ENCODE measurements at places on chromosomes 16 and 17. TPM values are rescaled to one million over a fixed set of nuclear protein-coding genes. Genes with fewer than 3 reads are reported as not detected.

The TM4SF5 gene
- total RNA-seq = not detected

GRCh38 chr17:82599674-82600661 lies 48.3 kb downstream of the WDR45B start:
- DNase-seq = no peak
- H3K4me1 ChIP-seq = peaks cover 12% of the 10 kb centered on the region
- H3K36me3 ChIP-seq = no peaks in the 10 kb centered on the region
- no peaks in the 10 kb centered on the region for H3K27me3 ChIP-seq
- H3K4me3 ChIP-seq = no peak overlapping the region

GRCh38 chr17:74935048-74935447 lies 650 bp upstream of the OTOP3 start:
- no peaks in the 10 kb centered on the region for H3K36me3 ChIP-seq
- DNase-seq = no peak
- no peak overlapping the region for H3K4me3 ChIP-seq
- no peaks in the 10 kb centered on the region for H3K4me1 ChIP-seq

- H3K4me1 ChIP-seq = peaks cover 27% of the 10 kb centered on the region
- H3K27me3 ChIP-seq = no peaks in the 10 kb centered on the region
- no peaks in the 10 kb centered on the region for H3K36me3 ChIP-seq
- DNase-seq = peak; percentile 46
- no peak overlapping the region for H3K4me3 ChIP-seq
- H3K27ac ChIP-seq = no peak overlapping the region
Observed at GRCh38 chr16:85089525-85089924, 22.7 kb downstream of the CIBAR2 start.

DNA sequence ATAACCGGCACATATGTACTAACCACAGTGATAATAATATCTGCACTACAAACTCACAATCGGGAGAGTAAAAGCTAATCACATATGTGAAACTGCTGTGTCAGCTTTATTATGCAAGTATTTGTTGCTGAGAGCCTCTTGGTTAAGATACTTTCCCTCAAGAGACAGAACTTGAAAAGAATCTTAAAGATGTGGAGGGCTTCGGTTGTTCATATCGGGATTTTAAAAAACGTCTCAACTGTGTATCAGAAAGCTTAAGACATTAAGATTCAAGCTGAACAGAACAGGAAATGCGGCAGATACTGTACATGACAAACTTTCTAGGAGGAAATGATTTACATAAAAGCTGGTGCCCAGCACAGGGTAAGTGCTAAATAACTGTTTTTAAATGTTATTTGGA lies 27.5 kb upstream of the HLF start:
- peaks cover 5% of the 10 kb centered on the region for H3K4me1 ChIP-seq
- H3K4me3 ChIP-seq = no peak overlapping the region
- H3K27ac ChIP-seq = peak overlapping the region; percentile 3
- no peak for DNase-seq
- H3K27me3 ChIP-seq = no peaks in the 10 kb centered on the region
- no peaks in the 10 kb centered on the region for H3K36me3 ChIP-seq

The MYH1 gene
- 0.05 TPM for total RNA-seq

GRCh38 chr16:76818606-76819181 lies 372.3 kb upstream of the MON1B start:
- no peak overlapping the region for H3K27ac ChIP-seq
- no peak overlapping the region for H3K4me3 ChIP-seq
- no peak for DNase-seq
- no peaks in the 10 kb centered on the region for H3K27me3 ChIP-seq
- no peaks in the 10 kb centered on the region for H3K4me1 ChIP-seq

The FBXO39 gene
- 0.17 TPM for total RNA-seq

DNA sequence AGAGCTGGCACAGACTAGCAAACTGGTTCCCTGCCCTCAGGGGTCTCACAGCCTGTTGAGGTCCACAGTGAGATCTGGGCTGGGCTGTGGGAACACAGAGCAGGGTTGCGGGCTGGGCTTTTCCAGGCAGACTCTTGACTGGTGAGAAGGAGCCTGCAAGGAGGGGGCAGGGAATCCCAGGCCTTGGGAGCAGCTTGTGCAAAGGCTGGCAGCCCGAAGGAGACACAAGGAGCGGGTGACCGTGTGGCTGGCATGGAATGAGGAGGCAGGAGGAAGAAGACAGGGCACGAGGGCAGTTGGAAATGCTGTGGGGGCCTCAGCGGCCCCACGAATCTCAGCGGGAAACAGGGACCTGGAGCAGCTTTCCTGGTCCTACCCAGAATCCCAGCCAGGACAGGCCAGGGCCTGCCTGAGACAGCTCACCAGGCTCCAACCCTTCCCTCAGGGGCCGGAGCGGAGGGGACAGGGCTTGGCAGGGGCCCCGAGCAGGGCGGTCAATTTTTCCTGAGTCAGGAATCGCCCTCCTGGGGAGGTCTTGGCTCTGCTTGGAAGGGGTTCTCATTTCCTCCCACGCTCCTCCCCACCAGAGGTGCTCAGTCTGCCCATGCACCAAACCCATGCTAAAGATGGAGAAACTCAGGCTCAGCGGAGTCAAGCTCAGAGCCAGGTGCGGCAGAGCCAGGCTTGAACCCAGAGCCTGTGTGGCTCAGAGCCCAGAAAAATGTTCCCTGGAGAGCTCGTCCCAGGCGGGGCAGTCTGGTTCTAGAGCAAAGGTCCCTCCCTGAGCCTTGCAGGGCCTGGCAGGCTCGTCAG lies 9.2 kb upstream of the SNN start:
- peaks cover 3% of the 10 kb centered on the region for H3K4me1 ChIP-seq
- H3K4me3 ChIP-seq = no peak overlapping the region
- no peak overlapping the region for H3K27ac ChIP-seq
- no peaks in the 10 kb centered on the region for H3K27me3 ChIP-seq

GRCh38 chr16:65386672-65387071 lies 264.8 kb upstream of the CDH11 start:
- no peak overlapping the region for H3K27ac ChIP-seq
- H3K4me3 ChIP-seq = no peak overlapping the region
- H3K27me3 ChIP-seq = no peaks in the 10 kb centered on the region
- no peaks in the 10 kb centered on the region for H3K4me1 ChIP-seq

The CCL17 gene
- 1.1 TPM for total RNA-seq

The KCNJ16 gene
- 0.38 TPM for total RNA-seq

The FOXL1 gene
- total RNA-seq = 0.99 TPM

DNA sequence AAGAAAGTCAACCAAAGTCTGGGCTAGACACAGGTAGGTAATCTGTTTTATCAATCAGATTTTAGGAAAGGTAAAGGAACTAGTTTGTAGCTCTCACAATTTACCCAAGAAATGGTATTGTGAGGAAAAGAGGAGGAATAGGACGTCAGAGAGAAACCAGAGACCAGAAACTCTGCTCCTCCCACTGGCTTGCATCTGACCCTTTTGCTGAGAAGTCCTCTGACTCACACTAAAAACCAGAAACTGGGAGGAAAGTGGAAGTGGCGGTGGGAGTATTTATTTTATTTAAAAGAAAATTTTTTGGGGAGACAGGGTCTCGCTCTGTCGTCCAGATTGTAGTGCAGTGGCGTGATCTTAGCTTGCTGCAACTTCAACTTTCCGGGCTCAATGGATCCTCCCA lies 38.0 kb upstream of the MNT start:
- no peaks in the 10 kb centered on the region for H3K27me3 ChIP-seq
- H3K4me1 ChIP-seq = no peaks in the 10 kb centered on the region
- peak overlapping the region; percentile 17 for H3K27ac ChIP-seq
- H3K36me3 ChIP-seq = no peaks in the 10 kb centered on the region
- no peak overlapping the region for H3K4me3 ChIP-seq
- DNase-seq = no peak

DNA sequence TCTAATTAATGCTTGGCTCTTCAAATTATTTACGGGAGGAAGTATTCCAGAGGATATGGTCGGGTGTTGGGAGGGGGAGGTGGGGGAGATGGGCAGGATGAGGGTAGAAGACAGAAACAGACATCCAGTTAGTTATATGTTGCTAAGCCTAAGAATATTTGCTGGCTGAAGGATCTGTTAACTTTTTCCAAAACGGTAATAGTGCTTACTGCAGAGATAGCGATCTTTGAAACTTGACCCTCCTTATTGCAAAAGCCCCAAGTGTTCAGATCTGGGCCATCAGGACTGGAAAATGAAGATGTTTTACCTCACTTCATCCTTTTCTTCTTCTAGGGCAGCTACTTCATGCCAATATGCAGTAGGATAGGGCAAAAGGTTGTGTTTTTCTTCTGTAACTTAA lies 27.0 kb upstream of the MMD start:
- DNase-seq = no peak
- no peaks in the 10 kb centered on the region for H3K36me3 ChIP-seq
- peaks cover 13% of the 10 kb centered on the region for H3K4me1 ChIP-seq
- H3K27ac ChIP-seq = no peak overlapping the region

DNA sequence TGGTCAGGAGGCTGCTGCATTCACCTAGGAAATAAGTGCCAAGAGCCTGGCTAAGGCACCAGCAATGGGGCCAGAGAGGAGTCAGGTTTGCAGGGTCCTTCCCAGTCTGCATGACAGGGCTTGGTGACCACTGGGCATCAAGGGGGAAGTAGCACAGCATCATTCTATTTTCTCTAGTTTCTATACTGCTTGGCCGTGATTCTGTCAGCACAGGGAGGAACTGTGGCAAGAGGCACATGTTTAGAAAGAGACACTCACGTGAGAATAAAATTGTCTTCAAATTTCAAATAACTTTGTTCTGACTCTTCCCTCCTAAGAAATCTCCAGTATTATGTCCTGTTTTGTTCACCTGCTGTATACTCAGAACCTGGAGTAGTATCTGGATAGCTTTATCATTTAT lies 37.8 kb downstream of the ERN1 start:
- peaks cover 4% of the 10 kb centered on the region for H3K4me1 ChIP-seq
- no peak overlapping the region for H3K4me3 ChIP-seq
- H3K36me3 ChIP-seq = no peaks in the 10 kb centered on the region
- H3K27ac ChIP-seq = peak overlapping the region; percentile 69

- H3K27me3 ChIP-seq = no peaks in the 10 kb centered on the region
- H3K4me3 ChIP-seq = peak overlapping the region; percentile 79
Observed at GRCh38 chr17:7313088-7313889, 1.9 kb downstream of the GPS2 start.

The MGRN1 gene
- total RNA-seq = 81.6 TPM

DNA sequence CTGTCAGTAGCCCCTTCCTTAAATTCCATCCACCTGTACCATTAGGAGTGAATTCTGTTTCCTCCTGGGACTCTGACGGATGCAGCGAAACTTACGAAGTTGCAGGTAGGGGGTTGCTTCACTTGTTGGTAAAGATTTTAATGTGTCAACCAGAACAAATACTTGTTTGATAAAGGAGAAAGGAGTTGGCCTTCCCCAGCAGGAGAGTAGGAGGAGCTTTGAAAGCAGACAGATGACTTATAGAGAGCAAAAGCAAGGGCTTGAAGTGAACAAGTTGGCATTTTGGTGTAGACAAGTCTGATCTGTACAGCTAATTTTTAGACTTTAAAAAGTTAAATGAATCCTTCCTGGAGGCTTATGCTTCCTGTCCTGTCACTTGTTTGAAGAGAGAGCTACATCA lies 38.1 kb upstream of the PMFBP1 start:
- no peak overlapping the region for H3K4me3 ChIP-seq
- H3K27ac ChIP-seq = no peak overlapping the region
- H3K27me3 ChIP-seq = no peaks in the 10 kb centered on the region
- DNase-seq = no peak
- no peaks in the 10 kb centered on the region for H3K4me1 ChIP-seq

DNA sequence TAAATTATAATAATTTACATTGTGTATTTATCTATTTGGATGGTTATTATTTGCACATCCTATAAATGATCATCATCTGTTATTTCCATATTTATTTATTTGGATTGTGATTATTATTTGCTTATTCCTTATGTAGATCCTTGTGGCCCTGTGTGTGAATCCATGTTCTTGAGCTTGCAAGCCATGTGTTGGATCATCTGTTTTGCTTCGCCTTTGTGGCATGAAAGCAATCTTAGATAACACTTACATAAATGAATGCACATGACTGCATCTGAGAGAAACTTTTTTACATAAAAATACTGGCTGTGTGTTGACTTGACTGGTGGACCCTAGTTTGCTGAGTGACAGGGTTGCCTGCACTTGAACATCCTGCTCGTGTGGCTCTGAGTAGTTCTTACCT lies 1024.5 kb upstream of the RBFOX1 start:
- no peak overlapping the region for H3K4me3 ChIP-seq
- H3K4me1 ChIP-seq = no peaks in the 10 kb centered on the region
- DNase-seq = no peak
- H3K36me3 ChIP-seq = no peaks in the 10 kb centered on the region
- no peaks in the 10 kb centered on the region for H3K27me3 ChIP-seq

- no peaks in the 10 kb centered on the region for H3K36me3 ChIP-seq
- no peak for DNase-seq
- peaks cover 20% of the 10 kb centered on the region for H3K4me1 ChIP-seq
Observed at GRCh38 chr16:15515992-15516391, 81.6 kb downstream of the BMERB1 start.

The PRR11 gene
- 3.1 TPM for total RNA-seq

- H3K4me1 ChIP-seq = no peaks in the 10 kb centered on the region
- H3K27me3 ChIP-seq = no peaks in the 10 kb centered on the region
- no peak overlapping the region for H3K4me3 ChIP-seq
- H3K36me3 ChIP-seq = no peaks in the 10 kb centered on the region
Observed at GRCh38 chr17:55348749-55349354, 72.8 kb downstream of the MMD start.

- no peak overlapping the region for H3K27ac ChIP-seq
- DNase-seq = no peak
- no peaks in the 10 kb centered on the region for H3K4me1 ChIP-seq
- no peak overlapping the region for H3K4me3 ChIP-seq
Observed at GRCh38 chr16:87330646-87331045, 13.5 kb upstream of the C16orf95 start.

The FOXO3B gene
- total RNA-seq = 2.6 TPM

The TPSD1 gene
- not detected for total RNA-seq

- no peak overlapping the region for H3K27ac ChIP-seq
- no peaks in the 10 kb centered on the region for H3K36me3 ChIP-seq
- H3K27me3 ChIP-seq = no peaks in the 10 kb centered on the region
- no peaks in the 10 kb centered on the region for H3K4me1 ChIP-seq
Observed at GRCh38 chr16:77589071-77589765, 133.1 kb upstream of the NUDT7 start.

- peaks cover 11% of the 10 kb centered on the region for H3K4me1 ChIP-seq
- H3K27me3 ChIP-seq = no peaks in the 10 kb centered on the region
- H3K36me3 ChIP-seq = no peaks in the 10 kb centered on the region
- no peak overlapping the region for H3K4me3 ChIP-seq
- DNase-seq = no peak
- H3K27ac ChIP-seq = peak overlapping the region; percentile 73
Observed at GRCh38 chr17:17561408-17562145, 29.9 kb downstream of the PEMT start.

- peaks cover 69% of the 10 kb centered on the region for H3K36me3 ChIP-seq
- DNase-seq = no peak
- peaks cover 14% of the 10 kb centered on the region for H3K4me1 ChIP-seq
- H3K4me3 ChIP-seq = no peak overlapping the region
Observed at GRCh38 chr16:27221576-27222248, 18.4 kb downstream of the KDM8 start.

The EPX gene
- not detected for total RNA-seq

DNA sequence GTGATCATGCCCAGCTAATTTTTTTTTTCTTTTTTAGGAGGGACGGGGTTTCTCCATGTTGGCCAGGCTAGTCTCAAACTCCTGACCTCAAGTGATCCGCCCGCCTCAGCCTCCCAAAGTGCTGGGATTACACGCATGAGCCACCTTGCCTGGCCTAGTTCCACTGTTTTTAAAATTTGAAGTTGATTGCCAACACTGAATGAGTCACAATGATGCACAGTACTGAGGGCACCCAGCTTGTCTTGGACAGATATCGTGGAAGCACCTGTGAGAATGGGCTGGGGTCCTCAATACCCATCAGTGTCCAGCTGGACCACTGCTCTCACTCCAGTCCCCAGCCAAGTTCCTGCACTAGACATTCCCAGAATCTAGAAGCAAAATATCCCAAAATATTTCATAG lies 2.5 kb downstream of the KNOP1 start:
- DNase-seq = no peak
- no peak overlapping the region for H3K27ac ChIP-seq
- H3K4me3 ChIP-seq = no peak overlapping the region
